ENCODE measurements at places on chromosomes 6 and 20.

DNA sequence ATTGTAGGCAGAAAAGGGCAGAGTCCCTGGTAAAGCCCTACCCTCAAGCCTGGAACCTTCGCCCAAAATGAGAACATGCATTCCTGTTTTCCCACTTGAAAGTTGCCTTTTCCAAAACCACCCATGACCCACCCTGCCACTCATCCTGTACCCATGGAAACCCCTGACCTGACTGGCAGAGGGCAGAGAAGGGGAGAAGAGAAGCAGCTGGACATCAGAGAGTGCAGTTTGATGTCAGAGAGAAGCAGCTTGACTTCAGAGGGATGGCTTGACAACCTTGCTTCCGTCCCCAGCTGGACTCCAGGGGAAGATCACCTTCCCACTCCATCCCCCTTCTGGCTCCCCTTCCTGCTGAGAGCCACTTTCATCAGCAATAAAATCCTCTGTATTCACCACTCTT is 123.6 kb upstream of the SHLD1 start:
- DNase-seq, result no peak

DNA sequence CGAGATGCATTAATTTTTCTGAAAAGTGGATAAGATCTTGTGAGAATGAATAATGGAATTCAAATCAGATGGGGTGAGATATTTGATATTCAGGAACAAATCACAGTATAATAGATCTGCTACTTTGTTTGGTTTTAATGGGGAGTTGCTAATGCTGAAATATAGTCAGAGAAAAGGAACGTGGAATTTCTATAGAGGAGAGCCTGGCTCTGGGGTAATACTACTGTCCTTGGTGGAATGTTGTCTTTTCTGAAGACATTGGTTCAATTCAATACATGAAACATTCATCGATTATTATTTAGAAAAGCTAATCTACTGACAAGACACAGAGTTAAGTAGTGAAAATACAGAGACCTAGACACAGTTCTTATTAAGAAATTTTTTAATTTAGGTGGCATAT is 108.6 kb downstream of the ESR1 start:
- DNase-seq, result no peak

DNA sequence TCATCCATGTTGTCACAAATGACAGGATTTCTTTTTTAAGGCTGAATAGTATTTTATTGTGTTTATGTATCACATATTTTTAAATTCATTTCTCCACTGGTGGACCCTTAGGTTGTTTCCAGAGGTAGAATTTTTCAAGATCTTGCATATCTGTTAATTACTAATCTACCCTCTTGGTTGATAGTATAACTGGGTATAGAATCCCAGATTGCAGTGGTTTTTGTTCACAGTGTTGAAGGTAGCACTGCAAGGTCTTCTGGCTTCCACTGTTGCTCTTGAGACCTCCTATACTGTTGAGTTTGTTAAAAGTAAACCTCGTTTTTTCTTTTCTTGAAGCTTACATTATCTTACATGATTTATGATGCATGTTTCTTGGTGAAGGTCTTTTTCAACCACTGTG is 22.9 kb downstream of the CDC5L start:
- DNase-seq, result no peak

GRCh38 chr6:169221264-169221663 is 32.4 kb downstream of the THBS2 start:
- DNase-seq, result no peak
